ENCODE measurements at places on chromosomes 5 and 9.

- DNase-seq = no peak
These were observed 65.5 kb downstream of the PLK2 start for GRCh38 chr5:58394339-58394738.

DNA sequence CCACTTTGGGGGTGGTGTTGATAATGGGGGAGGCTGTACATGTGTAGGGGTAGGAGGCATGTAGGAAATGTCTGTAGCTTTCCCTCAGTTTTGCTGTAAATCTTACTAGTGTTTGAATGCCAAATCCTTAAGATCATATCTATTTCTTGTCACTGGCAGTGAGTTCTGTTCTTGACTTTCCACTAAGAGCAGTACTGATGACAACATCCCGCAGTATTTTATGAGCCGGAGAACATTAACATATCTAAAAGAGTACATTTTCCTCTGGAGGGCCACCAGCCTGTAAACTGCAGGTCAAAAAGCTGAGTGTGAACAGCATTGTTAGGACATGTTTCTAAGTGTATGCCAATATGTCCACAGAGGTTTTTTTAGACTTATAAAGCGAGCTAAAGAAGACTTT, 2.5 kb upstream of the HSPB3 start:
- no peak for DNase-seq

DNA sequence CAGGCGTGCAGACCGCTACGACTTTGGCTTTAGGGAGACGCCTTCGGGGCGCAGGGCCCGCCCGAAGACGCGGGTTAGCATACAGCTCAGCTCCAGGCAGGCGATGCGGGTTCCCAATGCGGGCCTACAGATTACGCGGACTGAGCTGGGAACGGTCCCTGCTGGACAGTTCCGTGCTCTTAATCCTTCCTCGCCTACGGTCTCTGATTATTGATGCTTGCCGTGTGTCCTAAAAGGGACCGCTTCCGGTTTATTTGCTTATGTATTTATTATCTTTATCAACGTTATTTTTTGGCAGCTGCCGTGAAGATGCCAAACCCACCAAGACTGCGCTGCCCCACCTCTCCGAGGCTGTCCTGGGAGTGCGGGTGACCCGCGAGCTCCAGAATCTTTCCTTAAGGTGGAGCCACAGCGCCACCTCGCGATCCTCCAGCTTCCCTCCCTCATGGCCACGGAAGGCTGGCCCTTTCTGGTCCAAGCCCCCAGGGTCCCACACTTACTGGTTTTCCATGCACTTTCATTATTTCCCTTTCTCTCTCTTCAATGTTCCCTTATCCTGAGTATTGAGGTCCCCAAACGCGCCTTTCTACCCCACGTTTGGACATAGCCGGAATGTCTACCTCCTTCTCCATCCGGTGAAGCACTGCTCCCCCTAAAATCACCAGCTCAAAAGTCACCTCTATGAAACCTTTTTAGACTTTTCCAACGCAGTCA, 7.0 kb upstream of the EBF1 start:
- DNase-seq = peak; percentile 82

GRCh38 chr5:139954022-139954421, 89.1 kb downstream of the NRG2 start:
- DNase-seq = no peak

DNA sequence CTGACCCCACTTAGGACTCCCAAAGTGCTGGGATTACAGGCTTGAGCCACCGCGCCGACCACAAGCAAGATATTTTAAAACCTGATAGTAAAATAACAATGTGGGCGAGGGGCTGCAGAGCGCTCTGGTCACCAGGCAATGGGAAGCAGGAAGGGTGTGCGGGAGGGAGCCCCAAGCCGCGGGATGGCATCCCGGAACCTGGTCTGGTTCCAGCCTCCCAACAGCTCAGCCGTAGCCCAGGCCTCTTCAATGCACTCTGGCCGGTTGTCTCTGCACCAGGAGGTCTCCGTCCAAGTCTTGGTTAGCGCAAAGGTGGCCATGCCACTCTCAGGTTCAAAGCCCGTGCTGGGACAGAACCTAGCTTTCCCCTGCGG, 694 bp upstream of the UAP1L1 start:
- no peak for DNase-seq

Data from hepatocyte (in vitro differentiated cells).